ENCODE measurements at places on chromosomes 7 and 10.

DNA sequence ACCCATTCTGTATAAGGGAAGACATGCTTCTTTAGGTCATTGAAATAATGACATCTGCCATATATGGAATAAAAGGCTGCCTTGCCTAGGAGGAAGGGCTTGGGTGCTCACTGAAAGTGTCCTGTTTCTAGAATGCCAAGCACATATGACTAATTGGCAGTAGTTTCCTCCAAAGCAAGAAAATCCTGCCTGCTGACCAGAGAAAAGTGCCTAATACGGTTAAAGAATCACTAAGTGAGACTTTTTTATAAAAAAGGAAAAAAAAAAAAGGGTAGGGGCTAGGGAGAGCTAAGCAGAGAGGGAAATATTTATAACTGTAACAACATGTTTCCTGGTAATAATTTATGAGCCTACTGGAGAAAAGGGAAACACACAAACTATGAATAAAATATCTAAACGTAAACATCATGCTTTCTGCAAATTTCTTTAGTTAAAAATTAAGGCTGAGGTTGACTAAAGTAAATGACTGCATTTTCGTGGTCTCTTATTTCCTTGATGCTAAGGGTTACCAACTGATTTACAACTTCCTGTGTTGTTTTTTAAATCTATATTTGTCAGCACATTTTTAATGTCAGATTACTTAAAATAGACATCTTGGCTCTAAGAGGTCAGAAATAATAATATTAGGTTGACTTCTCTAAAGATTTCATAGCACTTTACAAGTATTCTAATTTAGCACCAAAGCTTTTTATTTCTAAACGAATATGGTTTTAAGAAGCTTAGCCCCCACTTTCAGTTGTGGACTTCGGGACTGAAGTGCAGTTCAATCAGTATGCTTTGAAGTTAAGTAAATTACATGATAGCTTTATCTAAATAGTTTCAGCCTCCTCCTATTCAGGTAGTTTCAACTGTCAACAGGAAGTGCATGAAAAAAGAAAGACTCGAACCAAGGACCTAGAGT is 89.6 kb downstream of the CABCOCO1 start:
- no peak for DNase-seq

- no peak for DNase-seq
These were observed 130.7 kb downstream of the PIP4K2A start for GRCh38 chr10:22583683-22584082.

- no peak for DNase-seq
These were observed 19.6 kb downstream of the ZAN start for GRCh38 chr7:100752994-100753393.

- no peak for DNase-seq
These were observed 18.7 kb downstream of the CLIP2 start for GRCh38 chr7:74307738-74308505.

GRCh38 chr10:76523791-76524351 is 1092.4 kb downstream of the LRMDA start:
- DNase-seq, result no peak

GRCh38 chr10:117661316-117661715 is 118.8 kb downstream of the EMX2 start:
- no peak for DNase-seq

- no peak for DNase-seq
These were observed 2.4 kb upstream of the EXOC6 start for GRCh38 chr10:92845921-92846320.

GRCh38 chr7:114889646-114890285 is 32.1 kb upstream of the MDFIC start:
- DNase-seq, result no peak

GRCh38 chr7:70142247-70142932 is 544.1 kb downstream of the AUTS2 start:
- no peak for DNase-seq

DNA sequence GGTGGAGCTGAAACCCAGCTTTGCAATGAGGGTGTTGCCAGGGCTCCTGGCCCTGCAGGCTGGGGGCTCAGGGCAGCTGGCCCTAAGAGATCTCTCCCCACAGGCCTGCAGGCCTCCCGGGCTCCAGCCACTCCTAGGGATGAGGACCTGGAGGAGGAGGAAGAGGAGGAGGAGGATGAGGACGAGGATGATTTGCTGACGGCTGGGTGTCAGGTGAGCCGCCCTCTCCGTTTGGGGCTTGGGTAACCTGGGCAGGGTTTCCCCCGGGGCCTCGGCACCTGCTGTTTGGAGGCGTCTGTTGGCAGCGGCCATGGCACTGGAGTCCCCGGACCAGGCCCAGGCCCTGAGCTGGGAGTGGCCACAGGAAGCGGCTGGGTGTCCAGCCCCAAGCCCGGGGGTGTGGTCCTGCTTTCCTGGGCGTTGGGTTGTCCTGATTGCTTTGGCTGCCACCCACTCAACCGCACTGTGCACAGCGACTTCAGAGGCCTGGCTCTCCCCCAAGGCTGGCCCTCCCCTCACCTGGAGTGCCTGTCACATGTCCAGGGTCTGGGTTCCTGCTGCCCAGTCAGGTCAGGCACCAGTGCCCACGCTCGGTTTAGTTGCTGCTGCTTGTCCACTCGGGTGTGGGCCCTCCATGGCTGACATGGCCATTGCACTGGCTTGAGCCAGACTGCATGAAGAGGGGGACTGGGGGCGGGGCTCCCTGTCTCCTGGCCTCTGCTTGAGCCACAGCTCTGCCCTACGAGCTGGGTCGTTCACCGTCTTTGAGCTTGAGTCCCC is 5.9 kb downstream of the ZNF316 start:
- no peak for DNase-seq

DNA sequence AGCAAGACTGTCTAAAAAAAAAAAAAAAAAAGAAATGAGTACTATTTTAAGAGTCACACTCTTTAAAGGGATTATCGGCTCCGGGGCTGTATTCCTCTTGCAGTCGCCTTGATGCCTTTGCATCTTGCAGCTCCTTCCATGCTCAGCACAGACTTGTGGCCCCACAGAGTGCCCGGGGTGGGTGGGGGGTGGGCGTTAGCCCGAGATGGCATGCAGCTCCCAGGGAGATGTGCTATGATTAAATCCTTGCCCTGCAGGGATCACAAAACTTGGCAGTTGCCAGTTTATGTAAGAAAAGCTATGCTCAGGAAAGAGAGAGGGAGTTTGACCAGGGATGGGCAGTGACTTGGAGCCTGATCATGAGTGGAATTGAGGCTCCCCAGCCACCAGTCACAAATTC is 81.9 kb downstream of the CCDC3 start:
- DNase-seq, result no peak

DNA sequence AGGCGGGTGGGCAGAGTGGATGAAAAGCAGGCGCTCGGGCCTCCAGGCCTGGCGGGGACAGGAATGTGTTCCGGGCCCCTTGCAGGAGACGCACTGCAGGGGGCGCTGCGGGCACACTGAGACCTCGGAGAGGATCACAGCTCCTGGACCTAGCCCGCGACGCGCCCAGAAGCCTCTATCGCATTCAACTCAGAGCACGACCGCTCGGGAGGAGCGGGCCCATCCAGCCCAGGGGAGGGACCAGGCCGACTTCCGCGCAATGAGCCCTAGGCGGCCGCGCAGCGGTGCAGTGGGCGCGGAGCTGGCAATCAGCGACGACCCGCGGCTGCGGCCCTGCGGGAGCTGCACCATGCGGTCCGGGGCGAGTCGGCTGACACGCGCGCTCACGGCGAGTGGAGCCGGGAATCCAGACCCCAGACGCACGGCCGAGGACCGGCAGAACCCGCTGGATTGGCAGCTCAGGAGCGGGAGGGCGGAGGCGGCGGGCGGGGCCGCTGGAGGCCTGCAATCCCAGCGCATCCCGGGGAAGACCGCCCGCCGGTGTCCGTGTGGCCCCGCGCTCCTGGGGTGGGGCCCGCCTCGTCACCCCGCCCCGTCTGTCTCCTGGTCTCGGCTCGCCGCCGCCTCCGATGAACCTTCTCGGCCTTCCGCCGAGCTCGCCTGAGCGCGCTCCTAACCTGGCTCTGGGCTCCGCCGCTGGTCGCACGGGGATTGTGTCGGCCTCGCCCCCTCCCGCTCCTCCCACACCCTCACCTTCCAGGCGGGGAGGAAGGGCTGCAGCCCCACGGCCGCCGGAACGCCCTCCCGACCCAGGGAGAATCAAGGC is 33.5 kb upstream of the GRID1 start:
- DNase-seq, result peak; percentile 60

GRCh38 chr7:36497775-36498174 is 108.1 kb downstream of the ANLN start:
- no peak for DNase-seq

GRCh38 chr10:68346774-68347173 is 14.0 kb upstream of the PBLD start:
- DNase-seq, result no peak

GRCh38 chr10:124740369-124741280 is 3.6 kb downstream of the FAM53B start:
- DNase-seq, result no peak

- DNase-seq, result no peak
These were observed 161.3 kb upstream of the NPVF start for GRCh38 chr7:25389489-25390106.

DNA sequence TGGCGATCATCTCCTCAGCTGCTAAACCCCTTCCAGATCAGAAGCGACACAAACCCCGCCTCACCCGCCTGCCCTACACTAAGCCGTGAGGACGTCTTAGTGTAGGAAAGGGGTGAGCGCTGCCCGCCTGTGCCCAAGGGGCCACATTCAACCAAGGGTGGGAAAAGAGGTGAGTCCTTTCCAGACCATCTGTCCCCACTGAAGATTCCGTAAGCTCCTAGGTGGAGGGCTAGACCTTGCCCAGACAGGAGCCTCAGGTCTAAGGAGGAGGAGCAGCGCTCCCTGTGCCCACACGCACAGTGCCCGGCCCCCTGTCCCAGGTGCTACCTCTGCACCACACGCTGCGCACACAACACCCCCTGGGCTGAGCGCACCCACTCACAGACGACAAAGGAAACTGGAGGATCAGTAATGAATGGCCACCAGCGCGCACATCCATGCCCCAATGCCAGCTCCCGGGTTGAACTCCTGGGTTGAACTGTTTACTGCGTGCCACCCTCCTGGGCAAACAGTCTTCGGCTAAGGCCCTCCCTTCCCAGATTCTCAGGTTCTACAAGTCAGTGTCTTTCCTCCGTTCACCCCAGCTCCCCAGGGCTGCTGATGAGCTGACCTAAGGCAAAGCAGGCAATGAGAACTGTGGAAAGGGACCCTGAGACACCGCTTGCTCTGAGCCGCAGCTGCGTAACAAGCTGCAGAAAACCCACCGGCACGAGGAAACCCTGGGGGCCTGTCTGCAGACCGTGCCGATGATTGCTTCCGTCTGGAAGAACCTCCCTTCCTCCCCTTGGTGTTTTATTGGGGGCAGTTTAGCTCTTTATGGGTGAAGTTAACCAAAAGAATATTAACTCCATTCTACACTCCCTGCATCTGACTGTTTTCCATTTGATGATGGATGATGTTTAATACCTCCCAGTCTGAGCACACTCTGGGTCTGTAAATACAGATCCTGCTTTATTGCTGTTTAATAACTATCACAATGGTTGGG is 185.9 kb downstream of the MAD1L1 start:
- no peak for DNase-seq

- no peak for DNase-seq
These were observed 201.4 kb upstream of the AOAH start for GRCh38 chr7:36925691-36926090.

DNA sequence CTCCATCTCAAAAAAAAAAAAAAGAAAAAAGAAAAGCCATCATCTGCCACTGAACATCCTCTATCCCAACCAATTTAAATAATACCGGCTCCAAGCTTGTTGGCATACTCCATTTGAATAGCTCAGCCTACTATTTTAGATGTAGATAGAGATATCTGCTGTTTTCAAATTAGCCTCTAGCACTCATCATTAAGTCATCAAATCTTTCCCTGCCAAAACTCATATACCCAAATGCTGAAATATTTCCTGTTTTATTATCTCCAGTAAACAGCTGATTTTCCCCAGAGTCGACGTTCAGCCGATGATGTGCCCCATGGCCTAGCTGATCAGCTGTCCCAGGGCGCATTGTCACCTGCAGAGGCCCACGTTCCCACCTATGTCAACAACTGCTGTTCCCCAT is 34.5 kb upstream of the FRMD4A start:
- no peak for DNase-seq

DNA sequence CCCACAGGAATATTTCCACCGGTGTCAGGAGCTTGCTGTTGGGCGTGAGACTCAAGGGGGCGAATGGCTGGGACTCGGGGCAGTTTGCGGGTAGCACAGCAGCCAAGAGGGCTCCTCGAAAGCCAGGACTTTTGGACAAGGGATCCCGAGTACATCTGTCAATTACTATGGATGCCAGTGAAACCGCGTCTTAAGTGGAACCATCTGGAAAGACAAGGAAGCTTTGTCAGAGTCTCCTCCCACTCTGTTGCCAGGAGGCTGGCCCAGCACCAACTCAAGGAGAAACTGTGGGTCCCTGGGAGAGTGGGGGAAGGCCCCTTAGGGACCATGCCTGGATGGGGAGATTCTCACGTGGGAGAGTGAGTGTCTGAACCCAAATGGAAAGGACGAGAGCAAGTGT is 57.1 kb downstream of the C10orf143 start:
- DNase-seq, result no peak

DNA sequence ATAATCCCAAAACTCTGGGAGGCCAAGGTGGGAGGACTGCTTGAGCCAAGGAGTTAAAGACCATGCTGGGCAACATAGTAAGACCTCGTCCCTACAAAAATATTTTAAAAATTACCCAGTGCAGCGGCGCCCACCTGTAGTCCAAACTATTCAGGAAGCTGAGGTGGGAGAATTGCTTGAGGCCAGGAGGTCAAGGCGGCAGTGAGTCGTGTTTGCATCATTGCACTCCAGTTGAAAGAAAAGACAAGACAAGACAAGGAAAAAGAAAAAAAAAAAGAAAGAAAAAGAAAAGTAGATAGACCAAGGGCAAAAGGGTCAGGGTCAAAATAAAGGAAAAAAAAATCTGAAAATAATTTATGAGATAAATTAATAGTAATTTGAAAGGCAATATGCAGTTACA is 5.8 kb downstream of the ANXA7 start:
- no peak for DNase-seq

DNA sequence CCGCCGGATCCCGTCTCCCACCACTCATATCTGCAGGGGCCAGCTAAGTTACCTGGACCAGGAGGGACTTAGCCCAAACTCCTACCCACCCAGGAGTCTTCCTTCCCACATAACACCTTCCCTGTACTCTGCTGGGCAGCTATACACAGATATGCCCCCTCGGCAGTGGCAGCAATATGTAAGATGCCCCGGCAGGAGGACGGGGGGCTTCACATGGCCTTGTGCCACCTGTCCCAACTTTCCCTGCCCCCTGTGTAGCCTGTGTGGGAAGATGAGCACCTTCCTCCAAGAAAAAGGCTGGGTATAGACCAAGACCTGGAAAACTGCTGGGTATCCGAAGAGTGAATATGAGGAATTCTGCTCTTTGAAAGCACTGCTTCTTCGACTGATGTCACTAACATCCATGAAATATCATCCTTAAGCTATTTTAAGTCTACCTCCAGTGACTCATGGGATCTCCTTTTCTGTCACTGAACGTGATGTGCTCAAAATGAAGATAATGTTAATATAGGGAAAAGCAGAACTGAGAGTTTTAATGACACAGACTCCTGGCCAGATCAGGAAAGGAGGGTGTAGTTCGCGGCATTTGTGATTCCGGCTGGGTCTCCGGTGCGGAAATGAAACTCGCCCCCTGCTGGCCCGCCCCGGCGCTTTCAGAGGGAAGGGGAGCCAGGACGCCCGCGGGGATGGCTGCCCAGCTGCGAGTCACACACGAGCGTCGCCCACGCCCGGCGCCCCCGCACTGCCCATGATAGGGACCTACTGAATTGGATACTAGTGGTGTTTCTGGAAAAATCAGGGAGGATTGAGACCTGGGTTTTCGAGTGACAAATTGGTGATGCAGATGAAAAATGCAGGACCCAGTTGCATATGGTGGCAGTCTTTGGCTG is 256.9 kb upstream of the NFE2L3 start:
- no peak for DNase-seq

GRCh38 chr7:139960157-139960556 is 102.6 kb downstream of the PARP12 start:
- no peak for DNase-seq
